ENCODE measurements at places on chromosomes 7 and 10.

DNA sequence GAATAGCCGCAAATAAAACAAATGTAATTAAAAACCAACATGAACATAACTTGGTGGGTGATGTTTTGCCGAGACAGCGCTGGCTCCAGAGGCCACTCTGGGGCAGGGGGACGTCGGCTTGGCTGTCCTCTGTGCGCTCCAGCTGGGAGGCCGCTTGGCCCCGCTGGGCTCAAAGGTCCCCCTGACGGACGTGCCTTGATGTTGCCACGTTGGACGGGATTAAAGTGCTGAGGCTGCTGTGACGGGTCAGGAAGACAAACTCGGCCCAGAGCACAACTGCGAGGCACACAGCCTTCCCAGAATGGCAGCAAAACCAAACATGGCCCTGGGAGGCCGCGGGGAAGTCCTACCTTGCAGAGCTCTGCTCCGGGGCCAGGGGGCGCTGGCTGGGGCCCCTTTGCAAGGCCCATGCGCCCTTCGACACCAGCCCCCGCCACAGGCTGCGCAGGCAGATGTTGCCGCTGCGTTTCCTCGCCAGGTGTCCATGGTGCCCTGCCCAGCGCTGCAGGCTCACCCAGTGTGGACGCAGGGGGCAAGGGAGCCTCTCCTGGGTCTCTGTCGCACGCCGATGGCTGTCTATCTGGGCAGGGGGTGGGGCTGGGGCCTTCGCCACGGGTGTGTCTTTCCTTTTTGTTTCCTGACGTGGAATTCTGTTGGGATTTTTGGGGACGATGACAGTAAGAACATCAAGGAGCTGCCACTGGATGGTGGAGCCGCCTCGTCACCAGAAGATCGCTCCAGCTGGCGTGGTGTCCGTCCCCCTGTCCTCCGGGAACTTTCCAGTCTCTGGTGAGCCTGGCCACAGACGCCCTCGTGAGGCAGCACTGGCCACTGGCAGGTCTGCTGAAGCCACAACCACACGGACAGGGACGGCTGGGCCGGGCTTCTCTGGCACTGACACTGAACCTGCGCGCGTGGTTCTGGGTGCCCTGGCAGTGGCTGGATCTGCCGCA is 99.6 kb upstream of the DIP2C start:
- DNase-seq, result peak; percentile 82

GRCh38 chr10:69043931-69044531 is 43.9 kb upstream of the SRGN start:
- no peak for DNase-seq

- peak; percentile 99 for DNase-seq
Observed at GRCh38 chr10:79445161-79445976, at the start of gene ZCCHC24. Gene ZCCHC24, minus strand, starts transcription at chr10:79445624. Its CDS starts 184 bp downstream, at chr10:79445440.

- DNase-seq, result no peak
Observed at GRCh38 chr7:138875794-138876193, 77.8 kb upstream of the ATP6V0A4 start.

GRCh38 chr7:133504825-133505224 is 251.9 kb downstream of the EXOC4 start:
- no peak for DNase-seq

Data from right atrium auricular region (tissue), 2 donors.